H4 (cell line): ENCODE measurements at places on chromosomes 1 and 21.

DNA sequence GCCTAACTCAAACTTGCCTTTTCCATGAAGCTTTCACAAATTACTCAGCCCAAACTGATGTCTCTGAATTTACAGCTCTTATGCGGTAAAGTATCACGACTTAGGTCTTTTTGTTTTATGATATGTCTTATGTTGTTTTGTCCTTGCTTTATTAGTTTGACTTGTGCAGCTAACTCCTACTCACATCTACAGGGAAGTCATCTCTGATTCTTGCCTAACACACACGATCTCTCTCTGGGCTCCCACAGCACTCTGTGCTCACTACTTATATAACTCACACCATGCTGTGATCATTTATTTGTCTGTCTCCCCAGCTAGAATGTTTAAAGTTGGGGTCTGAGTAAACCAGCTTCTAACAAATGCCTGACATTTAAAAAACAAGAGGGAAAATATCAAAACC, 9.3 kb upstream of the PI4KB start:
- DNase-seq = no peak

GRCh38 chr1:26822737-26823395, 3.6 kb upstream of the ZDHHC18 start:
- no peak for DNase-seq

DNA sequence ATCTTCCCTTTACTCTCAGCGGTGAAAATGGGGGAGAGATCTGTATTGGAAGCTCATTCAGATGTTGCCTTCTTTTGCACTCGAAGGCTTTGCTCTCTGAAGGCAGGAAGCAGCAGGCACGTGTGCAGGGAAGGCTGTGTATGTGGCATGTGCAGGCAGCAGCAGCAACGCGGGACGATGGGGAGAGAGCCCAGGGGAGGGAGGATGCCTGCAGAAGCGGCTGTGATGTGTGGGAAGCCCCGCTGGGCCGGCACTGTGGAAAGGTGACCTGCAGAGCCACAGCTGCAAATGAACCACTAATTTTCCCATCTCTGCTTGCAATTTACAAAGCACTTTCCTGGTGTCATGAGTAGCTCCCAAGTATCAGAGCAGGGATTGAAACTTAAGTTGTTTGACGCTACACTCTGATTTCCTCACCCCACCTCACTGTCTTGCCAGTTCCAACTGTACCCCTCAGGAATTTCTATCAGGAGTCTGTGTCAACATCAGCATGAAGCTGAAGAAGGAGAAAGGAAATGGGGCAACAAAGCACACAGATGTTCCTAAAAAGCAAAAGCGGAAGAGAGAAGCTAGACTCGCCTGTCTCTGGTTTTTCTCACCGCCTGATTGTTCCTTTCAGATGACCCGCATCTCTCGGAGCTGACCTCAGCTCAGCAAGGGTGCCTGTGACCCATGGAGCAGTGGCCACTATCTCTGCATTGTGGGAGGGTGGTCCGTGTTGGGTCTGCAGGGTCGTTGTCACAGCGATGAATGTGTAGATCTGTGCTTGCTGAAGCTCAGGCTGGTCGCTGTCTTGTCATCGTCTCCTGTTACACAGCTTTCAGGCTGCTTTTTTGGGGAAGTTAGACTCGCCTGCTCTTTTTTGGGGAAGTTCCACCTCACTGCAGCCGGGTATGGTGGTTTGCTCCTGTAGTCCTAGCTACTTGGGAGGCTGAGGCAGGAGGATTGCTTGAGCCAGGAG, 156.1 kb downstream of the KIF26B start:
- no peak for DNase-seq

DNA sequence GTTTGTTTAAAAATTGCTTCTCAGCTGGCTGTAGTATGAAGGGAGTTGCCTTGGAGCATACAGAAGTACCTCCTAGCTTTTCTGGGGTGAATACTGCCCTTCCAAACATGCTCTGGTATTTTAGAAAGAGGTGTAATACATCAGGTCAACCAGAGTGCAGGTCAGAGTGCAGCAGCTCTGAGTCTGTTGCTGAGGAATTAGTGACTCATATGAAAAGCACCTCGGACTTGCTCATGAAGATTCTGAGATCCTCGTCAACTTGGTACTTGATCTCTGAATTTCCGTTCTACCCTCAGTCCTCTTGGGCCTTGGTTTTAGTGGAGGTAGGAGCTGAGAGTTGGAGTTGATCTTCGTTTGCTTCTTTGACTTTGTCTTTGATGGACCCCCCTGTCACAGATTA, 67.3 kb downstream of the NOS1AP start:
- DNase-seq = peak; percentile 57

DNA sequence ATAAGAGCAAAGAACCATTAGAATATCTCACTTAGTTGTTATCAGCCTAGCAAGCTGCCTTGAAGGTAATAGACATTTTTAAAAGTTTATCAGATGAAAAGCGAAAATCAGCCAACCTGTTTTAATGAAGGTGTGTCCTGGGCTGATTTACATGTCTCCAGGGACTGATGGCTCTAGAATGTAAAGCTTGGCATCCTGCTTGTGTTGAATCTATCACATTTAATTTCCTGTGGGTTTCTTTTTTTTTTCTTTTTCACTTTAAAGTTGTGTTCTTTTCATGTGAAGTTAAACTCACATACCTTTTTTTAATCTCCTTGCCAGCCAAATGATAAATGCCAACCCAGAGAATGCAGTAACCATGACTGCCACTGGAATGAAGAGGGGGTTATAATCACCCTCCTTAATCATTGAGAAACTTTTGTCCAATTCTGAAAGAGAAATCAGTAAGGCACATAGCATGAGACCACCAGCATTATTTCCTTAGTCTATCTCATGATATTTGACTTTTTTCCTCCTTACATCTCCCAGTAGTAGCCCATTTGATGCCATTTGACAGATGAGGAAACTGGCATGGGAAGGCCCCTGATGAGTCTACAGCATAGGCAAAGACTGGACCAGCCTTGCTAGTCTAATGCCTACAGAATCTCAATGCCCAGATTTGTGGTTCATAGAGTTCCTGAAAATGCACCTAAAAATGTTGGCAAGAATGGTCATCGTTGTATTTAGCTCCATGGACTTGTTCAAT, 10.0 kb downstream of the SELL start:
- no peak for DNase-seq

- no peak for DNase-seq
Observed at GRCh38 chr1:44628962-44629756, 45.1 kb downstream of the TMEM53 start.

- DNase-seq = peak; percentile 89
Observed at GRCh38 chr1:16175610-16176553, 20.0 kb upstream of the EPHA2 start.

DNA sequence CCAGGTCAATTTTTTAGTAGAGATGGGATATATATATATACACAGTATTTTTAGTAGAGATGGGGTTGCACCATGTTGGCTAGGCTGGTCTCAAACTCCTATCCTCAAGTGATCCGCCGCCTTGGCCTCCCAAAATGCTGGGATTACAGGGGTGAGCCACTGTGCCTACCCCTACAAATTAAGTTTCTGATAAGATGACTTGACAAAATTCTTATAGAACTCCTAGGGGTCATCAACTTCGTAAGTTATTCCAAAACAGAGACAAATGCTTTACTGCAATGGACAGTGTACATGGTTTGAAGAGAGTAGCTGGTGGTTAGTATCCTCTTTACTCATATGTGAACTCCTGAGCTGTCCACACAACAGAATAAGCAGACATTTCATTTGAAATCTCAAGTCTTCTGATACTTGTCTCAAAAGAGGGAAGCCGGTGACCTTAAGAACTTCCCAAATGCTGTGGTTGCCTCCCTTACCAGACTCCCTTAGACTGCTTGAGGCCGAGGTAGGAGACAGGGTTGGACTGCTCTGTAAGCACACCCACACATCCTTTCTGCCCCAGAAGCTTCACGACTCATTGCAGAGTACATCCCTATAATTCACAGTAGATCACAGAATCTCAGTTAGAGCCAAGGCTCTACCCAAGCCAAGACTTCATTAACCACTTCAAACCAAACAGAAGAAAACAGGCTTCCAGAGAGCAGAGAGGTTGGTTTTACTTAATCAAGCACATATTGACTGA, 244.1 kb upstream of the IRF2BP2 start:
- no peak for DNase-seq

GRCh38 chr1:173590557-173590956, 12.3 kb downstream of the SLC9C2 start:
- peak; percentile 26 for DNase-seq

DNA sequence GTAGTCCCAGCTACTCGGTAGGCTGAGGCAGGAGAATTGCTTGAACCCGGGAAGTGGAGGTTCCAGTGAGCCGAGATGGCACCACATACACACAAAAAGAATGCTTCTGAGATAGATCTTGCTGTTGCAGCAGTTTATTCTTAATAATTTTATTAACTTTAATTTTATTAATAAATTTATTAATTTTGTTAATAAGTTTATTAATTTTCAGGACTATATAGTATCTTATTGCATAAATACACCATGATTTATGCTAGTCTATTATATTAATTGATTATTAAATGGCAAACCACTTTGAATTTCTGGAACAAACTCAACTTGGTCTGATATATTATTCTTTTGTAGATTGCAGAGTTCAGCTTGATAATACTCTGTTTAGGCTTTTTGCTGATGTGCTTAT, 99.5 kb downstream of the CLIC6 start:
- DNase-seq = no peak

DNA sequence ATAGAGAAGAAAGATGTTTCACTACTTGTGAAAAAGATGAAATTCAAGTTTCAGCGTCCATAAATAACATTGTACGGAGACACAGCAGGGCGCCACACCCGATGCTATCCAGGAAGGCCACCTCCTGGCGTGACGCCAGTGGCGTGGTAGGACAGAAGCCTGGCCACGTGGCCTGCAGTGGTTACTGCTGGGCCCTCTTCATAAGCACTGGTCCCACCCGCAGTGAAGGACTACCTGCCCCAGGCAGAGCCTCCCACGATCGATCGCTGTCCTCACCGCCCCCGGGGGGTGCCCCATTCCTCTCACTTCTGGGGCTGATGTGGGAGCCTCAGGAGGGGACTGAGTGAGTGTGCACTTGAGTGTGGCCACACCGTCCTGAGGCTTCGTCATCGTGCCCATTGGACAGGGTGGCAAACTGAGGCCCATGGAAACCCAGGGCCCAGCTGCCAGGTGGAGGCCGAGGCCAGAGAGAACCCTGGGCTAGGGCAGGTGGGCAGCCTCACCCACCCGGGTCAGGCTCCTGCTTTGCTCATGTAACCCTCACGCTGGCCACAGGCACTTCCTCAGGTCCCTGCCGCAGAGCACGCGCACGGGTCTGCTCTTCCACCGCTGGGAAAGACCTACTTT, 11.7 kb upstream of the HES5 start:
- DNase-seq = no peak

DNA sequence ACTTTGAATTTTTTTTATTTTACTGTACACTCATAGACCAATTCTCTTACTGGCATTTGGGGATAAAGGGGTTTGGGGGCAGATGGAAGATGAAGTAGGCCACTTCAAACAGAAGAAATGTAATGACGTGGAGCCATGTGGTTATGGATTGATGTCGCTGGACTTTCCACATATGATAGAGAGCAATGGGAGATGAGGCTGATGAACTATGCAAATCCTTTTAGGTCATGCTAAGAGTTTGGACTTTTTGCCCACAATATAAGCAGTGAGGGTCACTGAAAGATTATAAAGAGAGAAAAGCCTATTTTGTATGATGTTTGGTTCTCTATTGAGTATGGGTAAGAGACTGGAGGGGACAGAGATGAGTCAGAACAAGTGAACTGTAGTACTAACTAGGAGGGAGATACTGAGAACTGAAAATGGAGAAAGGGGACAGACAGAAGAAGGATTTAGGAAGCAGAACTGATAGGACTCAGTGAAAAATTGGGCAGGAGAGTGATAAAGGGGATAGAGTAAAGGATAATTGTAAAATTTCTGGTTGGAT, 9.2 kb downstream of the C1orf21 start:
- DNase-seq = no peak

GRCh38 chr1:12447849-12448312, 170.1 kb downstream of the DHRS3 start:
- peak; percentile 31 for DNase-seq

GRCh38 chr1:211632808-211633523, 42.5 kb downstream of the NEK2 start:
- DNase-seq = peak; percentile 92

DNA sequence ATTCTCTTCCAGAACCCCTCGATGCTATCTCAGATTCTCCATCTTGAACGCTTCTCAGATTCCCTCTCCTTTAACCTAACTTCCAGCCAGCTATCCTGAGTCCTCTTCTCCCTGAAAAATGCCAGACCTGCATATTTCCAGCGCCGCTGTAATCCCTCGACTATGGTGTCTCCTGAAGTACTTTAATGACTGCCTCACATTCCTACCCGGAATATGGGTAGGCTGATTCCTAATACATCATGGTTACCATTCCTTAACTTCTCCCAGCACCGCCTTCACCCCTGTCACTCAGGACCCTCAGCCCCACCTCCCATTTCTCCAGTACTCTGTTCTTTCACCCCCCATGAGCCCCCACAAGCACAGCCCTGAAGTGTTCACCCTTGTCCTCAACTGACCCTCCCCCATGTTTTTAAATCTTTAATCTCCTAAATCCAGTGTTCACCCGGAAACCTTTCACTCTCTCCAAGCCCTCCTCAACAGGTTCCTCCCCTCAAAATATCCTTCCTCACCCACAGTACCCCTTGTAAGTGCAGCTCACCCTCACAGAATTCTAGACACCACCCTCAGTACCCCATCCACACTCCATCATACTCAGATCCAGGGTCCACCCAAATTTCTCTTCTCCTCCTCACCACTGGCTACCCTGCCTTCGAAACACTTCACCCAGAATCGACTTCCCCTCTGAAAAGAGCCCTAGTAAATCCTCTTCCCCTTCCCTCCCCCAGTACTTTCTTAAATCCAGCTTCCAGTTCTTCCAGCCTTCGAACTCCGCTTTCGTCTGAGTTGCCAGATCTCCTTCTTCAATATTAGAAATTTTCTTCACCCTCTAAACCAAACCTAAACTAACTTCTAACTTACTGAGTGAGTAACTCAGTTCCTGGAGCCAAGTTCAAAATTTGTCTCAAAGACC, 922 bp downstream of the CPT2 start:
- DNase-seq = no peak
